ENCODE measurements at places on chromosomes 5 and 9.

DNA sequence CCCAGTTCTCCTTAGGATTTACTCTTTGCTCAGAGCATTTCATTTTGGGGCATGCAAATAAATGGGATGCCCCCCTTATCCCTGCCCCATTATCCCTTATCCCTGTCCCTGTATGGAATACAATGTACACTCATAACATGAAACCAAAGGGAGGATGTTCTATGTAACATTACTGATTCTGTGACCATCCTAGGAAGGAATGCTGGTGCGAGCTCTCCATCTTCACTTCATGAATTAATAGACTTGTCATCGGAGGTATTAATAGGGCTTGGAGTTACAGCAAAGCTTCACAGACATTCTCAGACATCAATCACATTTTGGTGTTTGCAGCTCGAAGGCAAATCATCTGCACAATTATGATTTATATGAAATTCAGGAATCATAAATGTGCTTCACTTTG is 20.4 kb upstream of the PIK3R1 start:
- DNase-seq, result no peak

DNA sequence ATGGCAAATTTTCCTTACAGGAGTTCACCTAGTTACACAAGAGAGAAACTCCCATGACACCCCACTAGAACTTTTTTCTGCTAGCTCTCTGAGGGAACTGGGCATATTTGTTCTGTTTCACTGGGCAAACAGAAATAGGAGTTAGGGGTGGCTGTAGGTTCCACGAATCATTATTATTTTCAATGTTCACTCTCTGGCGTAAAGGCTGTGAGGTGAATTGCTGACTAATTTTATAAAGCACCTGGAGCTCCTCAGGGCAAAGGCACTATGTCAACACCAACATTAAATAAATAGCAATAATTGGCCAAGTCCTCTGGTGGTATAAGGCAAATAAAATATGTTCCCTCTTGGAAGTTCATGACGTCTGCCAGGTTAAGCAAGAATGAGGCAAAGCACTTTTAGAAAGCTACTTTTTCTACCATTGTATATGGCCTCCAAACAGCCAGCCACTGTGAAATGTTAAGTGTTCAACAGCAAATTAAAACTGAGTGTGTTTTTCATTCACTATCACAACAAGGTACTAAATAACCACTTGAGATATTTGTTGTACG is 344.6 kb downstream of the PDE4D start:
- DNase-seq, result no peak

DNA sequence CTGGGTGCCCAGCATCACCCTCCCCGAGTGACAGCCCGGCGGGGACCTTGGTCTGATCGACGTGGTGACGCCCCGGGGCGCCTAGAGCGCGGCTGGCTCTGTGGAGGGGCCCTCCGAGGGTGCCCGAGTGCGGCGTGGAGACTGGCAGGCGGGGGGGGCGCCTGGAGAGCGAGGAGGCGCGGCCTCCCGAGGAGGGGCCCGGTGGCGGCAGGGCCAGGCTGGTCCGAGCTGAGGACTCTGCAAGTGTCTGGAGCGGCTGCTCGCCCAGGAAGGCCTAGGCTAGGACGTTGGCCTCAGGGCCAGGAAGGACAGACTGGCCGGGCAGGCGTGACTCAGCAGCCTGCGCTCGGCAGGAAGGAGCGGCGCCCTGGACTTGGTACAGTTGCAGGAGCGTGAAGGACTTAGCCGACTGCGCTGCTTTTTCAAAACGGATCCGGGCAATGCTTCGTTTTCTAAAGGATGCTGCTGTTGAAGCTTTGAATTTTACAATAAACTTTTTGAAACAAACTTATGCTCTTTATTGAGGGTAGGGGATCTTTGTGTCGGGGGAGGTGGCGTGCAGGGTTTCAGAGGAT is 1.3 kb downstream of the GADD45G start:
- DNase-seq, result peak; percentile 66

DNA sequence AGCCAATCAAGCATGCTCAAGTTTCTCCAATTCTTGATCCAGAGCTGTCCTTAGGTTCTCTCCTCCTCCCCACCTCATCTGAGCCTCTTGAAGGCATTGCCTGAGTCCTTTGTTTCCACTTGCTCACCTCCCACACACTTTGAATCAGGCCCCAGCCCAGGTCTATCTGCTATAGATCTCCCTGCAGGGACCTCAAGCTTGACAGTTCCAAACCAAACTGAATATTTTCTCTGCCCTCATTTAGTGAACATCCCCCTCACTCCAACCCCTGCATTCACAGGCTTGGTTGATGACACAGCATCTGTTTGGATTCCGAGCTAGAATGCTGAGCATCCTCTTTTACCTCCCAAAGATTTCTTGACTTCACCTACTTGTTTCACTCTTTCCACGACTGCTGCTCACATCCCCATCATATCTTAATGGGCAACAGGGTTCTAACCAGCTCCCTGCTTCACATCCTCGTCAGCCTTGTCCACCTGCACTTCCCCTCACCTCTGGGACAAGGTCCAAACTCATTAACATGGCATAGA is 474.5 kb downstream of the ZSWIM6 start:
- no peak for DNase-seq

DNA sequence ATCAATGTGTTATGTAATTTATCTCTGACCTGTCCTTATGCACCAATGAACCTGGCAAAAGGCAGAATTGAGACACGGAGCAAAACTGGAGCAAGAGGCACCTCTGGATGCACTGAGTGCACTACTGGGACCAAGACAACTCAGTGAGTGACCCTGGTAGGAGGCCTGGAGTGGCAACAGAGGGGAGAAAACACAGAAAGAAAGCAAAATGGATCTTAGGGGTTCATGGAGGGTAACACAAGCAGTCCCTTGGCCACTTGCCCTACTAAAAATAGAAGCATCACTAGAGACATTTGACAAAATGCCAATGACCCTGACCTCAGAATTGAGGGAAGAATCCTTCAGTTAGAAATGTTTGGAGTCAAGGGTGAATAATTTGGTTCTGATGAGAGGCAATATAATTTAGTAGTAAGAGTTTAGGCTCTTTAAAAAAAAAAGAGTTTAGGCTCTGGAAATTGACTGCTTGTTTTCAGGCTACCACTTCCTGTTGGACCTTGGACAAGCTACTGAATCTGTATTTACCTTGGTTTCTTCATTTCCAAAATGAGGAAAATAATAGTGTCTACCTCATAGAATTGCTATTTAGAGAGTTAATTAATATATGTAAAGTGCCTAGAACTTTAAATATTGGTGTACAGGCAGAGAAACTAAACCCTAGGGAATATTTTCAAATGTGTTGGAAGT is 234.9 kb upstream of the TARS1 start:
- no peak for DNase-seq

All from inflammatory macrophage (primary cell).